ENCODE measurements at places on chromosomes 1 and 21.

DNA sequence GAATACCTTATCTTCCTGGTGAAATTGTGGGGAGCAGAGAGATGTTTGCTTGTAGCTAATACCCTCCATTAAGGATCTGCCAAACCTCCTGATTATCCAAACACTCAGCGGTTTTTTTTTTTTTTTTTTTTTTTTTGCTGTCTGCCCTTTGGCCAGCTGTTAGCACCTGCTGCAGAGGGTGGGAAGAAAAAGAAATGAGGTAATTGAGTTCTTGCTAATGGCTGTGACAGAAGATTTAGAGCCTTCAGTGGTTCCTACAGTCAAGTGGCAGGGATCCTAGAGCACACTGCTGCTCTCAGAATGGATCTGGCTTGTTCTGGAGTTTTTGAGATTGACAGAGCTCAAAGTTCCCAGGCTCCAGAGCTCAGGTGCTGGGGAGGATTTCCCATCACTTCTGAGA lies 342.5 kb downstream of the DISC1 start:
- no peak for DNase-seq

DNA sequence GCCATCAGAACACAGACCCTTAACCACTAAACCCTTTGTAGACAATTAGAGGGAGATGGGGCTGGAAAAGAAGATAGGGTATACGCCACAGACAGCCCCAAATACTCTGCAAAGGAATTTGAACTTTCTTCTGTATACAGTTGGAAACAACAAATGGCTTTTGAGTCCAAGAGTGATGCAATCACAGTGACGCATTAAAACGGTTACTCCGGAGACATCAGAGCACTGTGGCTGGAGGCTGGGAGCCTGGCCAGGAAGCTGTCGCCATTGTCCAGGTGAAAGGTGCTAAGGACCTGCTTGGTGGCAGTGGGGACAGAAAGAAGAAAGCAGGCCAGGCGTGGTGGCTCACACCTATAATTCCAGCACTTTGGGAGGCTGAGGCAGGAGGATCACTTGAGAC lies 4.2 kb downstream of the FLAD1 start:
- DNase-seq = no peak

DNA sequence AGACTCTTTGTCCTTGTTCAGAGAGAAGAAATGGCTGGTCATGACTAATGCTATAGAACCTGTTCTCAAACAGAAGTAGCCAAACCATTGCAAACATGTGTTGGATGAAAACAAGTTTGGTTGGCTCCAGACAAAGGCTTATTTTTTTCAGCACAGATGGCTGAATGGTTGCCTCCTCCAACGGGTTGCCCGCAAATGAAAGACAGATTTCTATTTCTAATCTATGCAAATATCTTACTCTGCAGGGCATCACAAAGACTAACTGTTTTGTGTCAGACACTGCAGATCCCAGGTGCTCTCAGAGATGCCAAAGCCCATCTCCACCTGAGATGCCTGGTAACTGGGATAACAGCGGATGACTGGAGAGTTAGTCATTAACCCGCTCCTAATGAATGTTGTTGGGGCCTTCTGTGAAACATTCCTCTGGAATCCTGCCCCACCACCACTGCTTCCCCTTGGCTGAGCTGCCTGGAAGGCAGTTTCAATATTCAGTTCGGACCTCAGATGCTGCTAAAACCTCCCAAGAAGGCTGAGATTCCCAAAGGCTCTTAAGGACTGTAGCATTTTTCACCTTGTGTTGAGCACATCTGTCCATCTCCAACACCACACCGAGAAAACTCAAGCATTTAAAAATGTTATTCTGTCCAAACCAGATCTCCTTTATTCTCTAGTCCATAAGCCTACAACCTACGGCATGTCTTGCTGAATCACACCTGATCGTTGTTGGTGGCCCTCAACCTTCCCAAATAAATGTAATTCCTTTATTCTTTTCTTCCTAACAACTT lies 104.4 kb downstream of the PTPN14 start:
- DNase-seq = no peak

DNA sequence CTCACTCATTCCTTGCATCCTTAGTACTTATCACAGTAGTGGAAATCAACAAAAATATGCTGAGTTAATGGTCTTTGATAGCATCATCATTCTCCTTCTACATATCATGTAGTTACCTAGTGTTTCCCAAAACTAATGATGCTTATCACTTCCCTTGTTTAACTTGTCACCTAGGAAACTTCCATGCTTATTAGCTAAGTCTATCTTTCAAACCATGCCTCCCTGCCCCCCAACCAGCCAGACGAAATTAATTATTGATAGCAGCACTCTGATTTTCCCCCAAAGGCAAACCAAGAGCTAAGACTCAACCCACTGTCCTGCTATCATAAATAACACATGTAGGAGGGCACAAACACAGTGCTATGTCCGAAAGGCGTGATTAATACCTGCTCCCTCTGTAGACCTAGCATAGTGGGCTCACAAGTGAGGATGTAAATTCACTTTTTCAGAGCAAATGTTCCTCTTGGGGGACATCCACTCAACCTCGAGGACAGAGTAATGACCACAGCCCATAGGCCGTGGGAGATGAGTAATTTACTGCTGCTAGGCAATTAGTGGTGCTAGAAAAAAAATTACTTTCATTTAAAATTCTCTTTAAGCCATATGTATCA lies 25.8 kb upstream of the LPAR3 start:
- DNase-seq = no peak

DNA sequence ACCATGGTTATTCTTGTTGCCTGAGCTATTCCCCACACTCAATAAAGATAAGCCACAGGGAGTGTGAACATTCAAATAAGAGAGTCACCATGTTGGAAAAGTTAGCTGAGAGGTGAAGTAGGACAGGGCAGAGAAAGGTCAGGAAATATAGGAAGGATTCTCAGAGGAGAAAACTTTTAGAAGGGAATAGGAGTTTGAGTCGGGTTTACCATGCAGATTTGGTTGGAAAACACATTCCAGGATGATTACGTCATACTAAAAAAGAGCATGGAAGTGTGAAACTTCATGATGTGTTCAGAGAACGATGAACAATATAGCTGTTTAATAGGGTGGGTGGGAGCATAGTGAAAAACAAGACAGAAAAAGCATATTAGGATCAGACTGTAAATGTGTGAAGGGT lies 1125.3 kb upstream of the ADGRL2 start:
- no peak for DNase-seq

GRCh38 chr21:44849616-44850130 lies 23.8 kb downstream of the PTTG1IP start:
- peak; percentile 88 for DNase-seq

Data from HL-60 (cell line).